Activated T-cell treated with anti-CD3 and anti-CD28 coated beads, Interleukin-2, amount 50 U/mL, for 72 hours (primary cell): ENCODE measurements at places on chromosomes 1 and 21. TPM values are rescaled to one million over a fixed set of nuclear protein-coding genes. Genes with fewer than 3 reads are reported as not detected.

DNA sequence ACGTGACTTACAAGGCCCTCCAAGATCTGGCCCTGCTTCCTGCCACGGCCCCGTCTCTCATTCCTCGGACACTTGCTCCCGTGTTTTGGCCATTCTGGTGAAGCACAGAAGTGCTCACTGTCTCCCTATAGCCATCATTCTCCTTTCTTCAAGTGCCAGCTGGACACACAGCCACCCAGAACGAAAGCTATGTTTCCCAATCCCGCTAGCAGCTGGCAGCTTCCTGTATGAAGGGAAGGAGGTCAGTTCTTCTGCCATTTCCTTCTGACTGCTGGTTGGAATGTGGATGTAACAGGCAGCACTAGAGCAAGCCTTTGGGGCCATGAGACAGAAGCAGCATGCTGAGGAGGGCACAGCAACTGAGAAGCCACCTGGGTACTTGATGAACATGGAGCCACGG, 82.8 kb downstream of the TGFBR3 start:
- peak overlapping the region; percentile 85 for H3K27ac ChIP-seq
- DNase-seq, result no peak
- peaks cover 74% of the 10 kb centered on the region for H3K4me1 ChIP-seq
- peaks cover 2% of the 10 kb centered on the region for H3K36me3 ChIP-seq
- H3K4me3 ChIP-seq, result no peak overlapping the region
- H3K27me3 ChIP-seq, result no peaks in the 10 kb centered on the region

- peaks cover 14% of the 10 kb centered on the region for H3K27me3 ChIP-seq
- no peak for DNase-seq
- H3K4me3 ChIP-seq, result no peak overlapping the region
- H3K36me3 ChIP-seq, result no peaks in the 10 kb centered on the region
Measured at GRCh38 chr1:204971517-204972336, 71.3 kb upstream of the CNTN2 start.

DNA sequence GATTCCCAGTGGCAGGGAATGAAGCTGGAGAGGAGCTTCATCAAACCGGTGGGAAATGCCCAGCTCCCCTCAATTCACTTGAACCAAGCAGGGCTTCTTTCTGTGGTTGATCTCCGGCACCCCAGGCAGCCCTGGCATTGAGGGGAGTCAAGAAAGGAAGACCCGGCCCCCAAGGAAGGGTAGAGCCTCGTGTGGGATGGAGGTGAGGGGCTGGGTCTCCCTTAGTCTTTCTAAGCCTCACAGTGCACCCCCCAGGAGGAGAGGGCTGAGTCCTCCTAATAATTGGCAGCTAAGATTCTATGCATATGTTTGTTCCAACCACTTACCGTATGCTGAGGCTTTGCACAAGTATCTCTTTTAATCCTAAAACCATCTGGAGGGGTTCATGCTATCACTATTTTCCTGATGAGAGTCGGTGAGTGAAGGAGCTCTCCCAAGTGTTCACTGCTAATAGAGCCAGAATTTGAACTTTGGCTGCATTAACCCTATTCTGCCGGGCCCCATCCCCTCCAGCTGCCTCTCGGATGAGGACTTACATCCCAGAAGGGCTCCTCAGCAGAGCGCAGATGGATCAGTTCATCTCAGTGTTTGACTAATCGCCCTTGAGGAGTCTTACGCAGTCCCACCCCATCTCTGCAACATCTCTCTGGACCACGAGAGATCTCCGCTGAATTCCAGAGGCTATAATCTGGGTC, 33.1 kb upstream of the TMEM51 start:
- no peak for DNase-seq
- no peak overlapping the region for H3K27ac ChIP-seq
- no peaks in the 10 kb centered on the region for H3K4me1 ChIP-seq
- H3K4me3 ChIP-seq, result no peak overlapping the region

DNA sequence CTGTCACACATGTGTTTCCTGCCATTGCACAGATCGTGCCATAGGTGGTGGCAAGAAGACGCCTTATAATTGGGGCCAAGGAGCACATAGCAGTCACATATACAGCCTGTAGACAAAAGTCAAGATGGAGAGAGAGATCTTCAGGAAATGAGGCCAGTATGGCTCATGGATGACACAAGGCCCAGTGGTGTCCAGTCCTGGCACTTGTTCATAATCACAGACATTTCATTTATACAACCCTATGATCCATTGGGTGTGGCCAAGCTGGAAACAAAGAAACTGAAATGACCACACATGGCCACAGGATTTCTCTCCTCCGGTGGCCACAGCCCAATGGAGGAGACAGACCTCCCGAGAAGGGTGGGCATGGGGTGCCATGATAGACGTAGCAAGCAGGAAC, 78.5 kb upstream of the KAZN start:
- H3K27me3 ChIP-seq, result no peaks in the 10 kb centered on the region
- H3K36me3 ChIP-seq, result no peaks in the 10 kb centered on the region
- DNase-seq, result no peak
- no peak overlapping the region for H3K27ac ChIP-seq

- H3K4me1 ChIP-seq, result no peaks in the 10 kb centered on the region
- DNase-seq, result no peak
- no peak overlapping the region for H3K27ac ChIP-seq
- H3K4me3 ChIP-seq, result no peak overlapping the region
Measured at GRCh38 chr1:84344286-84344685, 42.8 kb downstream of the SAMD13 start.

- no peaks in the 10 kb centered on the region for H3K27me3 ChIP-seq
- H3K27ac ChIP-seq, result no peak overlapping the region
- H3K36me3 ChIP-seq, result no peaks in the 10 kb centered on the region
- H3K4me1 ChIP-seq, result no peaks in the 10 kb centered on the region
- no peak overlapping the region for H3K4me3 ChIP-seq
Measured at GRCh38 chr21:25039461-25040380, 567.6 kb downstream of the MRPL39 start.

The KRTAP7-1 gene
- not detected for total RNA-seq

The IL20 gene
- total RNA-seq, result 0.28 TPM

The CELA2B gene
- not detected for total RNA-seq

The CD5L gene
- total RNA-seq, result not detected
